ENCODE measurements at places on chromosomes 7 and 10.

DNA sequence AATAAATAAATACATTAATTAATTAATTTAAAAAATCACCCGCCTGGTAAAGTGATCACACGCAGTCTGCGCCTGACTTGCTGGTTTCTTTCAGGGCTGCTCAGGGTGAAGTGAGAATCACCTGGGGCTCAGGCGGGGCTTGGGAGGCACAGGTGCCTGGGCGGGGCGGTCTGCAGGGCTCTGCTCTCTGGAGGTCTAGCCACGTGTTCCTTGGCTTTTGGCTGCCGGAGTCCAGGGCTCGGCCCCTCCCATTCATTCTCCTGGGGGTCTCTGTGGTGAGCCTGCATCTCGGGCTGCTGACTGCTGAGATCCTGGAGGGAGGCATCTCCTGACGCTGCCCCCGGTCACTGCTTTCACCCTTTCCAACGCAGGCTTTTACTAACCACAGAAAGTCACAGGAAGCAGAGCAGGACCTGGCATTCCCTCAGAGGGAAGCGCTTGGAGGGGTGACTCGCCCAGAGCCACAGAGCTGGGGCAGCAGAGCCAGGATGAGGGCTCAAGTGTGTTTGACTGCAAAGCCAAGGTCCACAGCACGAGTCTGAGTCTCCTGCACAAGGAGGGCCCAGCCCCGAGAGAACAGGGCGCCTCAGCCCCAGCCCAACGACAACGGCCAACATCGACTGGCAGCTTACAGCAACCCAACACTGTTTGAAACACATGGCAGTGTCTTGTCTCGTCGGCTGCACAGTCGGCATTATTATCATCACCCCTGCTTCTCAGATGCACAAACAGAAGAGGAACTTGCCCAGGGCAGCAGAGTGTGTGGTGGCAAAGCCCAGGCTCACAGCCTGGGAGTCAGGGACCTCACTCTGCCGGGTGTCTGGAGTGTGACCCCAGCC is 22.4 kb upstream of the MNX1 start:
- DNase-seq = no peak

DNA sequence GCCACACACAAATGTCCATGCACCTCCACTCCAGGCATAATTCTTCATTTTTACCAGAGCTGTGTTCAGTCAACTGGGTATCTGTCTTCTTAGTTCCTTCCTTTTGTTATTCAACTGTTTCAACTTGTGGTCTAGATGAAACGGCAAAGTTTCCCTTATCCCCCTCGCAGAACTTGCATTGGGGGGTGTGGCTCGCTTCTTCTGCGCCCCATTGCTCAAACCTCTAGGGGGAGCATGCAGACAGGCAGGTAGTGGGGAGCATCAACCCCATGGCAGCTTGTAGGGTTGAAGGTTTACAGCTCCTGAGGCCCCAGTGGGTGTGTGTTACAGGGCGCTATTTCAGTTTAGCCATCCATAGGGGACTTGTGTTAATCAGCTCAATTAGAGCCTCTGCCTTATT is 38.3 kb upstream of the COBL start:
- no peak for DNase-seq

- no peak for DNase-seq
Measured at GRCh38 chr7:99839287-99840021, 11.6 kb downstream of the CYP3A43 start.

GRCh38 chr7:29398011-29398410 is 165.6 kb upstream of the PRR15 start:
- no peak for DNase-seq

GRCh38 chr7:28032738-28033380 is 147.7 kb downstream of the JAZF1 start:
- no peak for DNase-seq

DNA sequence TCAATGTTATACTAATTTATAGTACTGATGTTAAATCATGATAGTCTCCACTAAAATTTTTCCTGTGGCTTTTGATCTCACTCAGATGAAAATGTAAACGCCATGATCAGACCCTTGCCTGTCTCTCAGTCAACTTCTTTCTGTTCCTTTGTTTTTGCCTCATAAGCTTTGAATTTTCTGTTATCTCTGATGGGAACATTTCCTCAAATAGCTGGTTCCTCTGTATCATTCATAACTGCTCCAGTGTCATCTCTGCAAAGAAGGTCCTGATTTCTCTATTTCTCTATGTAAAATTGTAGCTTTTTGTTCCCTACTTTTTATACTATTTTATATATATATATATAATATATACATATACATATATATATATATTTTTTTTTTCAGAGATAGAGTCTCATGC is 67.5 kb downstream of the GPR141 start:
- no peak for DNase-seq

GRCh38 chr7:17682586-17682985 is 257.7 kb downstream of the SNX13 start:
- DNase-seq = no peak

GRCh38 chr10:100748231-100749058 is 3.1 kb downstream of the PAX2 start:
- DNase-seq = no peak

DNA sequence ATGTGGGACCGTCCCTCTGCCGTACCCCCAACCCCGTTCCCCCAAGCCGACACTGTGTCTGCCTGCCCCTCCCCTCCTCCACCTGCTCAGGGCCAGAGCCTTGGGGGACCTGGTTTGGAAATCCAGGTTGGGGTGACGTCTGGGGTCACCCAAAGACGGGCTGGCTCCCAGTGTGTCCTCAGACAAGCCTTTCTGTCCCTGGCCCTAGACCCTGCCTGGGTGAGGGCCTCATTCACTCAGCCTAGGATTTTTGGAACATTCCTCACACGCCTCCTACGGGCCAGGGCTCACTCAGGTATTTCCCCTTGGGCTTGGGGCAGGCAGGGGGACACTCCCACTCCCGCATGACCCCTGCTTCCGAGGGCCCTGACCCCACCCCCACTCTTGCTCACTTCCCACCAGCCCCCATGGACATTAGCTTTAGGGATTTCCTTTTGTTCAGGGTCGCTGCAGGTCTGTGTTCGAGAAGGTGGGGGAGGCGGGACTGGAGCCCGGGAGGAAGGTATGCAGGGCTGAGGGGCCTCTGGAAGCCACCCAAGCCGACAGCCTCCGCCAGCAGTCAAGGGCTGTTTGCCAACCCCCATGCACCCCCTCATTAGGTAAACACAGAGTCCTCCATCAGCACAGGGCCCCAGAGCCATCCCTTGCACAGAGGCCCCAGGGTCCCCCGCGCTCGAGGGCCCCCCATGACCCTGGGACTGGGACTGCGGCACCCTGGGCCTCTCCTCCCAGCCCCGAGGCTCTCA is 35.1 kb downstream of the PDGFA start:
- no peak for DNase-seq

DNA sequence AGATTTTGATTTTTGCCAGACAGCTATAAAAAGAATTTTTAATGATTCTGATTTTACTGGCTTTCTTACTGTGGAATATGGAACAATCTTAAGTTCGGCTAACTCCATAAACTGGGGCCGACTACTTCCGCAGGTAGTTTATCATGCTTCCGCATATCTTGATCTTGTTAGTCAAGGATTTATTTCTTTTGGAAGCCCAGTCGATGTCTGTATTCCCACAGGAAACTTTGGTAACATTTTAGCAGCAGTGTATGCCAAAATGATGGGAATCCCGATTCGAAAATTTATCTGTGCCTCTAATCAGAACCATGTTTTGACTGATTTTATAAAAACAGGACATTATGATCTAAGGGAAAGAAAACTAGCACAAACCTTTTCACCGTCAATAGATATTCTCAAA is 8.1 kb downstream of the THNSL1 start:
- DNase-seq = no peak

DNA sequence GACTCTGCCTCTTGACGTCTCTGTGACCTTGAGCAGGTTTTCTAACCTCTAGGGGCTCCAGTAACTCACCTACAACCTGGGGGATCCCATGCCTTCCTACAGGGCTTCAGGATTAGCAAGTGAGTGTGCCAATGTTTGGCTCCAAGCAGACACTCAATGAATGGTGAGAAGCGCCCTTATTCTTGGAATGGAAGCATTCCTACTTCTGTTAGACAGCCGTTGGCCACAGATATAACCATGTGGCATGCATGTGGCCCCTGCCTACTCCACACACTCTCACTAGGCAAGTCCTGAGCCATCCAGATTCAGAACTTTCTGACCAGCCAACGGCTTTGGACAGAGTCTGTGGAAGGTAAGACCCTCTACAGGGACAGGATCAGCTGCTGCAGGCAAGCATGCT is 108.9 kb upstream of the LYZL2 start:
- no peak for DNase-seq

DNA sequence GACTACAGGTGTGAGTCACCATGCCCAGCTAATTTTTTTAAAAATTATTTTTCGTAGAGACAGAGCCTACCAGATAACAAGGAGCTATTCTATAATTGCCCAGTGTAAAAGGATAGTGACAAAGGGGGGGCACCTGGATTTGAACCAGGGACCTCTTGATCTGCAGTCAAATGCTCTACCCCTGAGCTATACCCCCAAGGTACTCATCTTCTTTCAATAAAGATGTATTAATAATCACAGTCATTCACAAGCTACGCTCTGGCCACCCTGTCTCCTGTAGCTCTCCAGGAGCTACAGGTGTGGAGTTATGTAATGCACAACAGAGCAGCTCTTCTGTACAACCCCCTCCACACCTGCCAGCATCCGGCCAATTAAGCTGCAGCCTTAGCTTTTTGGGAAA is 83.5 kb downstream of the ZNF777 start:
- DNase-seq = no peak

GRCh38 chr10:34609287-34609940 is 205.7 kb downstream of the PARD3 start:
- no peak for DNase-seq

DNA sequence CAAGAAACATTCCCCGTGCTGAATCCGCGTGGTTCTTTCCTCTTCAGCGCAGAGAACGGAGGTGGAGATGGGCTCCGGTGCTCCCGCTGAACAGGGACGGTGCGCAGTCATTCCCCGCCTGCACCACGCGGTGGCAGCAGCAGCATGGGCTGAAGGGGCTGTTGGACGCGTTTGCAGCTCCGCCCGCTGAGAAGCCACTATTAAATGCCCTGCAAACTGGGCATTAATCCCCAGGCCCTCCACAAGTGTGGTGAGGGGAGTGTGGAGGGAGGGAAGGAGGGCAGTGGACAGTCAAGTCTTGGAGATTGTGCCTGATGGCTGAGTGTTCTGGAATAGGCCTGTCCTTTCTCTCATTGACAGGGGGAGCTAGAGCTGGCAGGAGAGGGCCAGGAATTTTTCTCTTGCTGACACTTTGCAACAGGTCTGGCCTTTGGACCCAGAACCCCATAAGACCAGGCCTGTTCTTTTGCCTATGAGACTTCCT is 240.2 kb upstream of the INHBA start:
- DNase-seq = peak; percentile 87

DNA sequence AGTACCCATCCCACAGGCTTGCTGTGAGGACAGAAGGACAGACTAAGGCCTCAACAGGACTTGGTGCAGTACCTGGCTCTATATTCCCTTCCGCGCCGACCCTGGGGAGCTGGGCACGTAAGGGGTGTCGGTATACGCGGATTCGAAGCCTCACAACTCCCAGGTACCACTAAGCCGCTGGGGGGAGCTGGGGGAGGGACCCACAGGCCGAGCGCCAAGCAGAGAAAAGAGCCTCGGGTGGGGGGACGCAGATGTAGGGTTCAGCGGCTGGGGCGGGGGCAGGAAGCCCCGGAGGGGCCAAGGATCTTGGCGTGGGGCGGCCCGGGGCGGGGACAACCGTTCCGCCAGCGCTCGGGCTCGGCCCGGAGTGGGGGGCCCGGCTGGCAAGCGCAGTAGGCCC is 126.4 kb upstream of the ZNF746 start:
- peak; percentile 42 for DNase-seq

- DNase-seq = peak; percentile 75
Measured at GRCh38 chr7:141551094-141551781, at the start of gene AGK. TSS of gene AGK (plus strand) at chr7:141551410. CDS start at chr7:141555467, 4,057 bp downstream.

GRCh38 chr10:50398381-50398780 is 147.1 kb upstream of the ASAH2 start:
- DNase-seq = no peak

GRCh38 chr10:12971001-12971788 is 30.3 kb downstream of the CCDC3 start:
- DNase-seq = no peak

GRCh38 chr10:69885379-69886013 is 83.8 kb downstream of the COL13A1 start:
- no peak for DNase-seq

DNA sequence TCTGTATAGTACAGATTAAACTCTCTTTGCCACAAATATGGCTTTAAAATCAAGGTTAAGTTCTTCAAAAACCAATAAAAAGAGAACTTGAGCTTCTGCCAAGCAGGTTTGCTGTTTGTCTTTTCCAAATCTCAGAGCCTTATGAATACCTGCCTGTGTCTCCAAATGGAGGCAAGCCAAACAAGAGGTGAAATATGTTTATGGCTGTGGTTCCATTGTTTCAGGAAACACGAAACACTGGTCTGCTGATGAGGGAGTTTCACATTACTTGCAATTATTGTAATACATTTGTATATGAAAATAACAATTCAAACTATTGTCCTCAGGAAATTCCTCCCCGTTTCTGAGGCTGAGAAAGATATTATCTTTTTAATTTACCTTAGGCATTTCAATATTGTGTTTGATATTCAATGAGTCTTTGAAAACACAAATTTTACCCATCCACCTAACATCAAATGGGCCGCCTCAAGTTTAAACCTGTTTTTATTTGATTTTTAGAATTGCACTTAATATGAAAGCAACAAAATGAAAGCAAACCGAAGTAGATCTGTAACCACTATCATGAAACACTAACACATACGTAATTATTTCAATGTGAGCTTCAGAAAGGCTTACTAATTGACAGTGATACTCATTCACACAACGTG is 359.3 kb downstream of the HGF start:
- no peak for DNase-seq

DNA sequence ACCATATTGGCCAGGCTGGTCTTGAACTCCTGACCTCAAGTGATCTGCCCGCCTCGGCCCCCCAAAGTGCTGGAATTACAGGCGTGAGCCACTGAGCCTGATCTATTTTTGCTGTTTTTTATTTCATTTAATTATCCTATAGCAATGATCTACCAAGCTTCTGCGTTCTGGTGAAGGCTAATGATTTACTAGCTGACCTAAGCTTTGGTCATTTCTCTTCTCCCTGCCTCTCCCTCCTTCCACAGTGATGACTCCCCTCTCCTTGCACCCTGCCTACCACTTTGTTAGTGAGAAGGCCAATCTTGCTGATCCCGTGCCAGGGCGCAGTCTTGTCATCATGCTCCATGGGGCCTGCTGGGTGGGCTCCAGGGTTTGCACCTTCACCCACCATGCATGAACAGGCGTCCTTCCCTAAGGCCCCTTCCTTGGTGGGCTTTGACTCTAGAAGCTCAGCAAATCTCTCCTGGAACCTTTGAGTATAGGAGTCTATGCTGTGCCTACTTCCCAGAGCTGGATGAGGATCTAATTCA is 11.9 kb upstream of the ZCCHC24 start:
- no peak for DNase-seq

All from memory B cell (primary cell).